ENCODE measurements at places on chromosomes 6 and 20. TPM values are rescaled to one million over a fixed set of nuclear protein-coding genes. Genes with fewer than 3 reads are reported as not detected.

The ANGPT4 gene
- not detected for total RNA-seq

The LY86 gene
- total RNA-seq, result not detected

The NNAT gene
- 0.26 TPM for total RNA-seq

The ENPP4 gene
- total RNA-seq, result 1.9 TPM

The DEFB132 gene
- not detected for total RNA-seq

The ANKEF1 gene
- total RNA-seq, result 0.26 TPM

The CCN5 gene
- total RNA-seq, result not detected

The BNIP5 gene
- not detected for total RNA-seq

The SLC23A2 gene
- total RNA-seq, result 14.6 TPM

The PNLDC1 gene
- not detected for total RNA-seq

The B4GALT5 gene
- total RNA-seq, result 29.1 TPM

The FAM210B gene
- total RNA-seq, result 31.6 TPM

The CGA gene
- total RNA-seq, result not detected

The TINAG gene
- 0.29 TPM for total RNA-seq

The CST5 gene
- total RNA-seq, result not detected

The COL12A1 gene
- total RNA-seq, result 31.5 TPM

The NKX2-2 gene
- total RNA-seq, result not detected

The MOCS1 gene
- 13.9 TPM for total RNA-seq

The CALHM4 gene
- 1.3 TPM for total RNA-seq

The GLP1R gene
- not detected for total RNA-seq

The PROKR2 gene
- total RNA-seq, result not detected

The TSPO2 gene
- not detected for total RNA-seq

The MTFR2 gene
- 7.6 TPM for total RNA-seq

The NOX3 gene
- total RNA-seq, result not detected

The SERINC1 gene
- total RNA-seq, result 180 TPM

The PROCR gene
- 44.4 TPM for total RNA-seq

The COL20A1 gene
- not detected for total RNA-seq

The CST4 gene
- total RNA-seq, result not detected

The OARD1 gene
- 12.8 TPM for total RNA-seq

The CSNK2A1 gene
- 116 TPM for total RNA-seq

The TNFRSF21 gene
- 3.1 TPM for total RNA-seq

The BEND6 gene
- 14.1 TPM for total RNA-seq

The PDYN gene
- not detected for total RNA-seq

The KCNK15 gene
- not detected for total RNA-seq

The COL9A1 gene
- not detected for total RNA-seq

The TLDC2 gene
- total RNA-seq, result not detected

The SIGLEC1 gene
- not detected for total RNA-seq

The SLC2A10 gene
- total RNA-seq, result 21.0 TPM

The PRICKLE4 gene
- total RNA-seq, result 3.1 TPM

The EPPIN gene
- total RNA-seq, result not detected

The FERMT1 gene
- 8.3 TPM for total RNA-seq
